ENCODE measurements at places on chromosomes 2 and 18.

DNA sequence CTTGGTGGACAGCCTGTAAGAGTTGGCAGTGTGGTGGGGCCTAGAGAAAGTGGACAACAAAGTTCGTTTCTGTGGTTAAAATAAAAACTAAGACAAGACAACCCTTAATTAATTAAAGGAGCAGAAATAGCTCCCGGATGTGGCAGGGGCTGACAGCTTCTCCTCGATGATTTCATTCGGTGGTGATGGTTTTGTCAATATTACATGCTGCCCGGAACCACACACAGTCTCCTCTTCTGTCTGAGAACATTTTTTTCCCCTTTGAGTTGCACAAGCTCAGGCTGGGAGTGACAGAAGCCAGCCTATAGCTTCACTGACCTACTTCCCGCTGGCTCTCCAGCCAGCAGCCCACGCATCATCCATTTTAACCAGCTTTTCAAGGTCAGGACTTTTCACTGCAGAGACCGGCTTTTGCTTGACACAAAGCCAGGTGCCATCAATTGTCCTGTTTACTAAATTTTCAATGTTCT is 378.8 kb downstream of the SLC4A3 start:
- DNase-seq = no peak

- no peak for DNase-seq
Measured at GRCh38 chr2:10579876-10580514, 109.8 kb downstream of the NOL10 start.

DNA sequence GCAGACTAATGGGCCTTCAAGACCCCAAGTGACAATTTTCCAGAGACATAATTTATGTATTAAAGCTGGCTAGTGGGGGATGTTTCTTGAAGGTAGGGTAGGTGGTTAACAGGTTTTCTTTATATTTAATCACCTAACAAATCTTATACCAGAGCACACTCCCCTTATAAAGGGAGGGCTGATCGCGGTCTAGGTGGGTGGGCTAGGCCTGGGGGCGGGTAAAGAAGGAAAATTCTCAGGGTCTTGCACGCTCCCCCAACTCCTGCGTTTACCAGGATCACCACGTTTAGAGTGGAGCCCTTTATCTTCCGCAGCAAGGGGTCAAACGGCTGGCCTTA is 19.9 kb upstream of the CXXC1 start:
- DNase-seq = no peak

- DNase-seq = no peak
Measured at GRCh38 chr2:217872319-217872718, 130.5 kb downstream of the TNS1 start.

GRCh38 chr18:58299936-58300335 is 255.9 kb downstream of the NEDD4L start:
- no peak for DNase-seq

DNA sequence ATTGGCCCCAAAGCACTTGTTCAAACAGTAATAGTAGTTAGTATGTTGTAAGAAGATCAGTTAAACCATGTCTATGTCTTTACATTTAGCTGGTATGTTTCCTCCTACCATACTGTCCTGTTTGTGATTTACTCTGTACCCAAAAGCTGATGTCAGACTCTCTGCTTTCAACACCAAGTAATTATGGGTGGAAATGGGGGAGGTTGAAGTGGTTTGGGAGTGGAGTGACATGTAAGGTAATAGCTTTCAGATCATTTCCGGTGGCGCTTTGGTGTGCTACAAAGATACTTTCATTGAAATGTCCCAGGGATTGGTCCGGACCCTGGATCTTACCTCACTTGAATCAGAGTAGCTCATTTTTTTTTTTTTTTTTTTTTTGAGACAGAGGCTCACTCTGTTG is 39.7 kb upstream of the TGIF1 start:
- no peak for DNase-seq

GRCh38 chr2:175560521-175561169 is 379.1 kb upstream of the ATP5MC3 start:
- no peak for DNase-seq

- no peak for DNase-seq
Measured at GRCh38 chr2:28631514-28632206, 120.0 kb upstream of the PPP1CB start.

All from stimulated activated CD8-positive, alpha-beta memory T cell treated with anti-CD3 and anti-CD28 coated beads, Interleukin-4, amount 100 ng/mL, for 4 hours (primary cell).